Endothelial cell of umbilical vein (primary cell): ENCODE measurements at places on chromosomes 1 and 21. TPM values are rescaled to one million over a fixed set of nuclear protein-coding genes. Genes with fewer than 3 reads are reported as not detected.

The SLC44A3 gene
- total RNA-seq = 0.42 and 0.58 TPM in 2 replicates

The HSD3B1 gene
- total RNA-seq = not detected in 2 replicates

The AADACL4 gene
- total RNA-seq = not detected in 2 replicates

The OR2T4 gene
- not detected in 2 replicates for total RNA-seq

The TAGLN2 gene
- 646 and 750 TPM in 2 replicates for total RNA-seq

The CD164L2 gene
- not detected in 2 replicates for total RNA-seq

The F5 gene
- not detected in 2 replicates for total RNA-seq

The RGS5 gene
- 770 and 1,035 TPM in 2 replicates for total RNA-seq

The AMY1C gene
- not detected in 2 replicates for total RNA-seq
